Frontal cortex (tissue), 4 donors: ENCODE measurements at places on chromosomes 6 and 20. TPM values are rescaled to one million over a fixed set of nuclear protein-coding genes. Genes with fewer than 3 reads are reported as not detected.

Gene NRSN2
- 26.1 TPM for total RNA-seq

Gene CST4
- total RNA-seq: not detected

Gene SCRT2
- total RNA-seq: 1.6 TPM

Gene ATP6V1G2
- total RNA-seq: 54.6 TPM

GRCh38 chr6:169441292-169441691 lies 187.6 kb upstream of the THBS2 start:
- no peak for DNase-seq

DNA sequence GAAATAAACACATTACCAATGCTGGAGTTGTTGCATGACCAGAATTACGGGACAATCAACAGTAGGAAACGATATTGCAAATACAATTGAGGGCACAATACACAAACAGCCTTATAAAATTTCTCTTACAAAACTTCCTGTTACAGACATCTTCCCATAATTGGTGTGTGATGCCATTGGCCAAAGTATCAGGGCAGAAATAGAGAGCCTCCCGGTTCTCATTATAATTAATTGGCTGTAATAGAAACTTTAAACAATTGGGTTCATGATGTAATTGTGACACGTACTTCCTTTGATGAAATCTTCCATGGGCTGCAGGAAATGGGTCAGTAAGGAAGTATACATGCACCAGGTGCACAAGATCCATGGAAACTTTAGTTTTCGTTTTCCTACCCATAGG lies 40.3 kb upstream of the RALGAPA2 start:
- DNase-seq: no peak

DNA sequence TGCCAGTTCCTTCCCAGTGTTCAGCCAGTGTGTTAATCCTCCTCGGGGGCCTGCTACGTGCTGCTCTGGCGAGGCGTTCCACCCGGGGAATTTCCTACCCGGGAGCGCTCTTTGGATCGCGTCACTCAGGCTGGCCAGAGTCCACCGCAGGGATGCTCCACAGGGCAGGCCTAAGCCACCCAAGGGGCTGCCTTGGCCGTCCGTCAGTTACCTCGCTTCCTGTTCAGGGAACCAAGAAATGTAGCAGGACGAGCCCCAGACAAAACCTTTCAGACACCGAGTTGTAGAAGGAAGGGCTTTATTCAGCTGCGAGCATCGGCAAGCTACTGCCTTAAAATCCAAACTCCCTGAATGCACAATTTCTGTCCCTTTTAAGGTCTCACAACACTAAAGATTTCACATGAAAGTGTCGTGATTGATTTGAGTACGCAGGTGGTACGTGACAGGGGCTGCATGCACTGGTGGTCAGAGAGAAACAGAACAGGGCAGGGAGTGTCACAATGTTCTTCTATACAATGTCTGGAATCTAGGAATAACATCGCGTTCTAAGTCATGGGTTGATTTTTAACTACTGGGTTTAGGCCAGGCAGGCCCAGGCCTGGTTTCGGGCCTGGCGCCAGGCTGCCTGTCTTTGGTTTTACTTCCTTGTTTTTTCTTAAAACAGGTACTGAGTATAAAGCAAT lies 15.7 kb upstream of the POU5F1 start:
- no peak for DNase-seq

- no peak for DNase-seq
Observed at GRCh38 chr6:144094731-144095133, 641 bp downstream of the SF3B5 start.

- no peak for DNase-seq
Observed at GRCh38 chr20:50514750-50515149, 4.6 kb downstream of the PTPN1 start.

- DNase-seq: no peak
Observed at GRCh38 chr6:153123801-153124200, 7.3 kb downstream of the RGS17 start.

DNA sequence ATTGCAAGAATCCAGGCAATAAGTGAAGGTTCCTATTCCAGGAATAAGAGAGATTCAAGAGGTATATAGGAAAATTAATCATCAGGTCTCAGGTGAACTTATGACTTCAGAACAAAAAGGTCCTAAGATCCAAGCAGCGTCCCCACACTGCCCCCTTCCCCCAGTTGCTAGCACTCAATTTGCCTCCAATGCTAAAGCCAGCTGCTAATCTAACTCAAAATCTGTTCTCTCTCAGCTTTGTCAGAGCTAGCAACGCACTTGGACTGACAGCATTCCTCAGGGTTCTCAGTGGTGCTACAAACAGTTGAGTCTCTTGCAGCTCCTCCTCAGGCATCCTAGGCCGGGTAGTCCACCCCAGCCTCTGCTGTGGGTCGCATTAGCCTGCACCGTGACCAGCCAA lies 148.3 kb downstream of the RFX6 start:
- DNase-seq: no peak

DNA sequence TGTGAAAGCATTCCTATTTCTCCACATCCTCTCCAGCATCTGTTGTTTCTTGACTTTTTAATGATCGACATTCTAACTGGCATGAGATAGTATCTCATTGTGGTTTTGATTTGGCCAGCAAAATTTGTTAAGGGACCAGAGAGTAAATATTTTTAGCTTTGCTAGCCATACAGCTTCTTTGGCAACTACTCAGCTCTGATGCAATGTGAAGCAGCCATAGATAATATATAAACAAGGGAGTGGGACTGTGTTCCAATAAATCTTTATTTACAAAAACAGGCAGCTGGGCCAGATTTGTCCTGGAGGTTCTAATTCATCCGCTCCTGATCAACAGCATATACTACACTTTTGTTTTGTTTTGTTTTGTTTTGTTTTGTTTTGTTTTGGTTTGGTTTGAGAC lies 202.9 kb downstream of the ZNF217 start:
- DNase-seq: no peak

Gene EYA4
- total RNA-seq: 0.41 TPM

- no peak for DNase-seq
Observed at GRCh38 chr6:125354649-125355048, 52.9 kb upstream of the HDDC2 start.

Gene ALDH8A1
- total RNA-seq: 3.3 TPM

GRCh38 chr20:47198254-47198671 lies 158.2 kb downstream of the ZMYND8 start:
- no peak for DNase-seq

Gene ADTRP
- total RNA-seq: 1.6 TPM

Gene KCNK5
- total RNA-seq: under 0.01 TPM

Gene RGL2
- 16.3 TPM for total RNA-seq

Gene CBLN4
- 7.7 TPM for total RNA-seq

- no peak for DNase-seq
Observed at GRCh38 chr20:49345524-49345923, 67.7 kb upstream of the ZNFX1 start.

DNA sequence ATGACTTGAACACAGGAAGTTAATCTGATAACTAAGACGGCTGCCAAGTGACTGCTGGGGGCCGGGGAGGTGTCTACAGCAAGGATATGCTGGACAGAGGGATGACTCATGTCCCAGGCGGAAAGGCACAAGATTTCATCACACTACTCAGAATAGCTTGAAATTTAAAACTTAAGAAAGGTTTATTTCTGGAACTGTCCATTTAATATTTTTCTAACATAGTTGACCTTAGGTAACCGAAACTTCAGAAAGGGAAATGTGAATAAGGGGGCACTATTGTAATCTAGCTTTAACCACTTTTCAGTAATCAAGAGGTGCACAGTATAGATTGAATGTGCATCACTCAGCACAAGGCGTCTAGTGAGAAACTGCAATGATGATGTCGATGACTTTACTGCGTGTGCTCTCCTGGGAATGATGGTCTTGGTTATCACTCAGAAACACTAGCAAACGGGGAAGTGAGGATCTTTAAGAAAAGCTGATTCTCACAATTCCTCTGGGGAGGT lies 171.5 kb downstream of the QKI start:
- DNase-seq: no peak

Gene TAF4
- total RNA-seq: 6.5 TPM

- DNase-seq: no peak
Observed at GRCh38 chr6:14569394-14569793, 451.8 kb downstream of the CD83 start.
